RKO (cell line): ENCODE measurements at places on chromosomes 16 and 17.

DNA sequence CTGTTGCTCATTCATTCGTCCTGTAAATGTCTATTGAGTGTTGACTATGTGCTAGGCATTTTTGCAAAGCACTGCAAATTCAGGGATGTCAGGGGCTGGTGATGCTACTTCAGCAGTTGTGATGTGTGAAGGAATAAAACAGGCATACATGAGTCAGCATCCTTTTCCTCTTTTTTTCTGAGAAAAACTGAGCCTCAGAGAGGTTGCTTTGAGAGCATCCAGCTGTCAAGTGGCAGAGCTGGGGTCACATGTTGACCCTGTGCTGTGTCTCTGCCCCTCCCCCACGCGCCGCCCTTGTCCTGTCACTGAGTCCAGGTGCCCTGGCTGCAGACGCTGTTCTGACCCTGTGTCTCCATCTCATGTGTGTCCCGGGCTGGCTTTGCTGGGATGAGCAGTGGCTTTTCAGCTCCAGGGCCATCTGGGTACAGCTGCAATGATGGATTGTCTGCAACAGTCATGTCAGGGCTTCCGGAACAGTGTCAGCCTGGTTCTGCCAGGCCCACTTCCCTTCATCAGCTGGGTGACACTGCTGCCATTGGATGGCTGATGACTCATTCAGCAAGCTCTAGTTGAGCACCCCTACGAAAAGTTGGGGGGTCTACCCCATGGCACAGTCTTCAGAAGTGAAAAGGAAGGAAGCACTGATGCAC is 14.9 kb downstream of the SEC14L5 start:
- DNase-seq = no peak

GRCh38 chr16:65037556-65037955 is 84.3 kb downstream of the CDH11 start:
- no peak for DNase-seq

- DNase-seq = no peak
These were observed 282.1 kb downstream of the C16orf95 start for GRCh38 chr16:87035053-87035452.

DNA sequence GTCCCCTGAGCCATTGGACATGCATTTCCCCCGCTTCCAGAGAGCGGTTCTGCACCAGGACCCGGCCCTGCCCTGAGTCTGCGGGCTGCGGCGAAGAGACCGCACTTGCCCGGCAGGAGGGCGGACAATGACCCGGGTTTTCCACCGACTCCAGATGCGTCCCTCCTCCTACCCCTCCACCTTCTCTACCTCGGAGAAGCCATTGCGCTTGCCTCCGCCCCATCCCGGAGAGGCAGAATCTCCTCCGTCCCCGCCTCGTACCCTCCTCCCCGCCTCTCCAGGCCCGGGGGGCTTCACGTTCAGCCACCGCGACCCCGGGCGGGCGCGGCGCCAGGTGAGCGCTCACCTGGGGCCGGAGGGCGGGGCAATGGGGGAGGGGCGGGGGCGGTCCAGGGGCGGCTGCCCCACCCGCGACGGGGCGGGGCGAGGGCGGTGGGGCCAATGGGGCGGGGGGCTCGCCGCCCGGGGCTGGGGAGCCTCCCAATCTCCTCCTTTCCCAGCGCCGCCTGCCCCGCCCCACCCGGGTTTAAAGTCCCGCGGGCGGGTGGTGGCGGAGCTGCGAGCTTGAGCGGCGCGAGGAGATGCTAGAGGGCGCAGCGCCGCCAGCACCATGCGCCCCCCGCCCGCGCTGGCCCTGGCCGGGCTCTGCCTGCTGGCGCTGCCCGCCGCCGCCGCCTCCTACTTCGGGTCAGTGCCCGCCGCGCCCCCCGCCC is at the start of gene WNT9B:
Gene WNT9B, plus strand, starts transcription at position 555 of the 713 bp plus-strand sequence. Its CDS starts 56 bp downstream, at position 611.
- no peak for DNase-seq

DNA sequence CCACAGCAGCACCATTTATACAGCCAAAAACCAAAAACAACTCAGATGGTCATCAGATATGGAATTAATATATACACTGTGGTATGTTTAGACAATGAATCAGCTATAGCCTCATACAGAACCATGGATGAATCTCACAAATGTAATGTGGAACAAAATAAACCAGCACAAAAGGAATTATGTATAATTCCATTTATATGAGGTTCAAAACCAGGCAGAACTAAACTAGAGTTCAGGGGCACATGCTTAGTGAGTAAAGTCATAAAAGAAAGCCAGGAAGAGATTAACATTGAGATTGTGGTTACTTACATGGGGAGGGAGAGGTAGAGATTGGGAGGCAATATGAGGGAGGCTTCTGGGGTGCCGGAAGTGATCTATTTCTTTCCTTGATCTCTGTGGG is 231.1 kb downstream of the COPRS start:
- no peak for DNase-seq

GRCh38 chr17:15349119-15349518 is 7.7 kb upstream of the TEKT3 start:
- DNase-seq = peak; percentile 27

GRCh38 chr17:79799538-79800324 is 2.9 kb upstream of the CBX8 start:
- peak; percentile 60 for DNase-seq

- DNase-seq = no peak
These were observed 35.6 kb downstream of the CLEC3A start for GRCh38 chr16:78057803-78058564.

GRCh38 chr17:33013596-33014375 is 22.1 kb downstream of the SPACA3 start:
- no peak for DNase-seq

DNA sequence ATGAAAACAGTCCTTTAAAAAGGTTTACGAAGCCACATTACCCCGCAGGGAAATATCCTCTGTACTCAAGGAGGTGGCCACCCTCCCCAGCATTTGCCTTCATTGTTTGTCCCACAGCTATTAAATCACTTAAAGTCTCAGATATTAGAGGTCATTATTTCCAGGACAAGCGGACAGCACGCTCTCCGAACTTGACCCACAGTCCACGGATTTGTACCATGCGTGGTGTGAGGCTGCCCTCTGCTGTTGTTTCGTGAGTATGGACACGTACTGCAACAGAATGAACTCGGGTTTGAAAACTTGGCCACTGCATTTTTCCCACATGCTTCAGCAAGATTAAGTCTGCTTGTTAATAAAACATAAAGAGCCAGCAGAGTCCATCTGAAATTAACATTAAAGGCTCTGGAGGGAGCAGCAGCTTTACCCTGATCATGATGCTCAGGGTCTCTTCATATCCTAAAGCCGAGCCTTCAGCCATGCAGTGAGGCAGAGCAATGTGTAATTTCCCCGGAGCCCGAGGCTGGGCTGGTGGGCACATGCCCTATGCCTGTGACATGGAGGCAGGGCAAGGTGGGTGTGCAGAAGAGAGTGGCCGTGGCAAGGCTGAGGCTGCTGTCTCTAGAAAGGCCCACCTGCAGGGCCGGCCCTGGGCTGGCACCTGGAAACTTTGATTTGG is 19.7 kb downstream of the MEAK7 start:
- peak; percentile 36 for DNase-seq

GRCh38 chr16:8739989-8740704 is 57.3 kb downstream of the TMEM186 start:
- no peak for DNase-seq

DNA sequence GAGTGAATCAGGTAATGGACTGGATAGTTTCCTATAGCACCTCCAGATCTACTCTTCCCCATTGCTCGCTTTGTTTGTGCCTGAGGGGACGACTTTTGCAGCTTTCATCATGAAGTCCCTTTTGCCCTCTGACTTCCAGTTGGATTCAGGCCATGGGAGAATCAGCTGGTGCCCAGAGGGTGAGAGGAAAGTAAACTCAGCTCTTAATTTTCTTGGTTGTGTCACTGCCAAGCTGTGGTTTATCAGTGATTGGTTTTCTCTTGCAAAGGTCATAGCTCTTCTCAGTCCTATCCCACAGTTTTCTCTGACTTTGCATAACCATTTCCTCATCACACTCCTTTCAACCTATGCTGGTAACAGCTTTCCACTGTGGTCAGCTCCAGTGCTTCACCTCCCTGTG is 200.1 kb downstream of the KCNJ2 start:
- no peak for DNase-seq

GRCh38 chr17:75831032-75831571 is 13.1 kb downstream of the UNC13D start:
- no peak for DNase-seq

GRCh38 chr17:69743091-69743490 is 328.6 kb downstream of the MAP2K6 start:
- no peak for DNase-seq

DNA sequence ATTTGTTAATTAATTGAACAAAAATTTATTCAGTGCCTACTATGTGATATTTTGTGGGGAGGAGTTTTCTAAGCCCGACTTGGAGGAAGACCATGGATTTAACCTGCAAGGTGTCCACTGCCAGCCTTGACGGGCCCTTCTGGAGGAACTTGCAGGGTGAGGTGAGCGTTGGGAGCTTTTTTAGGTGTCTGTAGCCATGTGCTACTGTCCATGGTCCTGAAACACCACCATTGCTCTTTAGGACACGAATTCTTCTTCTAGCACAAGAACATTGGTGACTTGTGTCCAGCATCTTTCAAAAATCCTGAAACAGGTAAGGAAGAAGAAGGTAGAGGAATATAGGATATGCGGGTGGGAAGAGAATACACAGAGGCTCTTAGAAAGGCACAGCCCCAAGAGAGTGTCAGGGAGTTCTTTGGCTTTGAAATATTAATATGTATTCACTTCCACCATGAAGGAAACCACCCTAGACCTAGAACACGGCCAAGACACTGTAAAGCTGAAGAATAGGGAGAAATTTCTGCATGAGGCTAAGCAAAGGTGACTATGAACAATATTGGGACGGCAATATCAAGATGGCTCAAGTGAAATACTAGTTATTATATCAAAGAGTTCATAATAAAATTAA is 27.9 kb upstream of the OR4D1 start:
- DNase-seq = peak; percentile 67

GRCh38 chr17:8857919-8858318 is 9.6 kb downstream of the PIK3R6 start:
- DNase-seq = no peak

DNA sequence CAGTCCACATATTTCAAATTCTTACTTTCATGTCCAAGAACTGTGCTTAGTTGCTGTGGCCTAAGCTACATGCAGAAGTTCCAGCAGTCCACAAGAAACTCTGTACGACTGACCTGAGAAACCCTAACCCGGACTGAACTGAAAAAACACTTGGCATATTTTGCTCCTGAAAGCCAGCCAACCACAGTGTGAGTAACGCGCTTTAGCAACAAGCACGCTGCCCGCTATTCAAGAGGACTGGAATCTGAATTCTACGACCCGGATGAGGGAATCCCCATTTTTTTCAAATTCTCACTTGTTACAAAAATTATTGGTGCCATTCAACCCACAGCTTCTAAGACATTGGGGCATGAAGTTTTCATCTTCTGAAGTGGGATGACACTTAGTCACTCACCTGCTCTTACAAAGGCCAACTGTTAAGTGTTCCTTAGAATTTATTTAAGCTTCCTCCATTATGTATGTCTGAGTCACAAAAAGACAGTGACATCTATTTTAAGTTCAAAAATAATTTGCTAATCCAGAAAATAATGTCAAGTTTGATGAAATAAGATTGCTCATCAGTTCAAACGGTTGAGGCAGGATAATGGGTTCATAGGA is 78.7 kb downstream of the CDYL2 start:
- no peak for DNase-seq

- no peak for DNase-seq
These were observed 67.7 kb downstream of the RBFOX1 start for GRCh38 chr16:7400117-7400890.

DNA sequence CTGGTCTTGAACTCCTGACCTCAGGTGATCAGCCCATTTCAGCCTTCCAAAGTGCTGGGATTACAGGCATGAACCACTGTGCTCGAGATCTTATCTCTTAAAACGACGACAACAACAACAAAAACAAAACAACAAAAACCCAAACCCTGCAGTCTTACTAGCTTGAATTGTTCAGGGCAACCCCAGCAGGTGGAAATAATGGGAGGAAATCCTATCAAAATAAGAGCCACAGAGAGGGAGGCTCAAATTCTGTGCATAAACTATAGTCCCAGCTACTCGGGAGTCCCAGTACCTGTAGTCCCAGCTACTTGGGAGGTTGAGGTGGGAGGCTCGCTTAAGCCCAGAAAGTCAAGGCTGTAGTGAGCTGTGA is 16.5 kb upstream of the ATP6V0A1 start:
- DNase-seq = no peak

- DNase-seq = no peak
These were observed 32.7 kb downstream of the GNA13 start for GRCh38 chr17:65023791-65024190.

- no peak for DNase-seq
These were observed 290.6 kb upstream of the CCL2 start for GRCh38 chr17:33964344-33964979.

DNA sequence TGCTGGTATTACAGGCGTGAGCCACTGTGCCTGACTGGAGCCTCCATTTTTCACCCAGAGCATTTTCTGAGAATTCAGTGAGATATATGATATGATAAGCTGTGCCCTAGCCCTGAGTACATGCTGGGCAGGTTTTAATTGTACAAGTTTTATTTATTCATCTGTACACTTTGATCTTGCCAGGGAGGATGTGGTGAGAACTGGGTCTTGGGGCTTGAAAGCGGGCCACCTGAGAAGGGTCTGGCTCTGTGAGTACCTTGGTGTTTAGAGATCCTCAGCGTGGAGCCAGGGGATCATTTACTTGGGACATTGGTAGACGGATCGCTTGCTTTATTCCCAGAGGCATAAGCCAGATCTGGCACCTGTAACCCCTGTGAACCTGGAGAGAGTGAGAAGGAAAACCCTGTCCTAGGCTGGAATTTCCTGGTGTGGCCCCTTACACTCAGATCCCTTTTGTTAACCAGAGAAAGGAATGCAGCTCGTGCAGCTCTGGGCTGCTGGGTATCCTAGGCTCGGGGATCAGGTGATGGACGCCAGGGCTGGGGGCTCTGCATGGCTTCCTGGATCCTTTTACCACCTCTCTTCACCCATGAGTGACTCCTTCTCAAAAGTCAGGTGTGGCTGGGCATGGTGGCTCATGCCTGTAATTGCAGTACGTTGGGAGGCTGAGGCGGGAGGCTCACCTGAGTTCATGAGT is 91.9 kb downstream of the ABCC1 start:
- DNase-seq = no peak

- DNase-seq = no peak
These were observed 58.8 kb upstream of the RHBDL3 start for GRCh38 chr17:32206861-32207260.

- DNase-seq = peak; percentile 88
These were observed at the start of gene MT1E for GRCh38 chr16:56625140-56625942. MT1E (plus strand) TSS chr16:56625781; CDS start chr16:56625852, 71 bp downstream.

GRCh38 chr16:82082543-82083244 is 47.6 kb downstream of the HSD17B2 start:
- peak; percentile 45 for DNase-seq

GRCh38 chr16:3356118-3356517 is 429 bp downstream of the OR2C1 start:
- DNase-seq = no peak

GRCh38 chr17:64498308-64499203 is 1.7 kb upstream of the POLG2 start:
- peak; percentile 59 for DNase-seq
